ENCODE measurements at places on chromosomes 5 and 9.
A peak's percentile ranks its signal among the peaks of the same experiment; 100 is the strongest.

DNA sequence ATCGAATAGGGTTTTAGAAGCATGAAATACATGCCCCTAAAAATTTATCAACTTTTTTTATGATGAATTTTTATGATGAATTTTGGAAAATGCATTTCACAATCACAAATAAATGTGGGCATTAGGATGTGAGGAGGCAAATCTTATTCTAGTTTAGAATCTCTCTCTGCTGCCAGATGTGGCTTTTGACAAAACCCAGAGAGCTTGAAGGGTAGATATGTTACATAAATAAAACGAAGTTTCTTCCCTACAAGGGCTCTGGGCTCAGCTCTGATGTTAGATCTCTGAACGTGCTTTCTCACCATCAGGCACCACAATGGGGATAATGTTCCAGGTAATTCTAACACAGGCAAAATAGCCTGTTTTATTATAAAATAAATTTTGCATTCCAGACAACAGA is 102.3 kb upstream of the ADAMTSL1 start:
- DNase-seq: no peak

- DNase-seq: no peak
These were observed 218.7 kb downstream of the ARRDC3 start for GRCh38 chr5:91164424-91164823.

DNA sequence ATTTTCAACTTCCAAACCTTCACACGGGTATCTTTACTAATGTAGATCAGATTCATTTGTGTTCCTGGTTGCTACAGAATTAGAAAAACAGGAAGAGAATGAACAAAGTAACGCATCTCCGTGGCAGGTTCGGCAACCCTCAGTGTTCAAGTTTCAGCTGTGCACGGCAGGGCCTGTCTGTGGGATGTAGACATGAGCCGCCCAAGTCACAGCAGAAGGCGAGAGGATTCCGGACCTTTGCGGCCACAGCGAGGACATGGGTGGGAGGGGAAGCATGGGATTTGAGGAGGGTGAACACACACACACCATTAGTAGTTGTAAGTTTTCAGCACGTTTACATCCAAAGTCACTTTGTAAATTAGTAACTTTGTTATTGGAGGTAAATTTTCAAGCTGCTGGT is 31.7 kb upstream of the CEP72 start:
- DNase-seq: no peak

GRCh38 chr5:32312595-32313332 is at the start of gene MTMR12:
MTMR12 (minus strand) TSS chr5:32312939; CDS start chr5:32312838, 101 bp downstream.
- DNase-seq: peak; percentile 100

- no peak for DNase-seq
These were observed 68.4 kb downstream of the SCAI start for GRCh38 chr9:125074976-125075375.

GRCh38 chr5:93665648-93666047 is 75.8 kb downstream of the POU5F2 start:
- no peak for DNase-seq

- DNase-seq: no peak
These were observed 202.9 kb upstream of the MSX2 start for GRCh38 chr5:174521449-174521848.

DNA sequence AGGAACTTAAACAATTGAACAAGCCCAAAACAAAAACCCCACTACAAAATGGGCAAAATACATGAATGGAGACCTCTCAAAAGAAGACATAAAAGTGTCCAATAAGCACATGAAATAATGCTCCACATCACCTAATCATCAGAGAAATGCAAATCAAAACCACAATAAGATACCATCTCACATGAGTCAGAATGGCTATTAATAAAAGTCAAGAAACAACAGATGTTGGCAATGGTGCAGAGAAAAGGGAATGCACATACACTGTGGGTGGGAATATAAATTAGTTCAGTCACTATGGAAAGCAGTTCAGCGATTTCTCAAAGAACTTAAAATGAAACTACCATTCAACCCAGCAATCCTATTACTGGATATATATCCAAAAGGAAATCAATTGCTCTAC is 337.4 kb upstream of the GRIA1 start:
- DNase-seq: no peak

DNA sequence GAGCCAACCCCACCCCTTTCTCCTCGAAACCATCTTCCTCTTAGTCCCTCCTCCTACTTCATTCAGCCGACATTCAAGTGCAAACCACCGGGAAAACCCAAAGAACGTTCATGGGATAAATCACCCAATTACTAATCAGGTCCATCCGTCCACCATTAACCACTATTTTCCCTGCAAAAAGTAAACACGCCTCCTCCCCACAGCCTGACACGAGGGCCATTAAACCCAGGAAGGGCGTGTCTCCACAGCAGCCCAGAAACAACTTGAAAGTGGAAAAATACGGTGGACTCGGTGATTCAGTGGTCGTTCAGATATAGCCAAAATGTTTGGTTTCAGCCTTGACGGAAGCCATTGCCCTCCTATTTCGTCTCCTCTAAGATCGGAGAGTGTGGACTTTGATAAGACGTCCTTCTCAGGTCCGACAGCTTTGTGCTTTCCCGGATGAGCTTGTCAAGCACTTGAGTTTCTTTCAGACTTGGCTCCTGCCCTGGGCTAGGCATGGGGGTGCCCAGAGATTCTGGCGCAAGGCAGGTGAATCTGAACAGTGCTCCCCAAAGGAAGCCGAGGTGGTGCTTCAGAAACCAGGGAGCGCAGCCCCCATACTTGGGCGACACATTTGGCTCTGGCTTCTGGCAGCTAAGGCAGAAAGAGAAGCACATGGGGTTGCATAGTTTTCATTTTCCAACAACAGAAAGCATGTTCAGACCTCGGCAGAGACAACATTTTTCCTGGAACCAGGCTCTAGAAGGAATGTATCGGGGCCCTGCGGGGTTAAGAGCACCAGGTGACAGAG is 56.6 kb downstream of the SMIM23 start:
- no peak for DNase-seq

GRCh38 chr5:52786949-52787599 is 642 bp upstream of the ITGA1 start:
- DNase-seq: peak; percentile 53

DNA sequence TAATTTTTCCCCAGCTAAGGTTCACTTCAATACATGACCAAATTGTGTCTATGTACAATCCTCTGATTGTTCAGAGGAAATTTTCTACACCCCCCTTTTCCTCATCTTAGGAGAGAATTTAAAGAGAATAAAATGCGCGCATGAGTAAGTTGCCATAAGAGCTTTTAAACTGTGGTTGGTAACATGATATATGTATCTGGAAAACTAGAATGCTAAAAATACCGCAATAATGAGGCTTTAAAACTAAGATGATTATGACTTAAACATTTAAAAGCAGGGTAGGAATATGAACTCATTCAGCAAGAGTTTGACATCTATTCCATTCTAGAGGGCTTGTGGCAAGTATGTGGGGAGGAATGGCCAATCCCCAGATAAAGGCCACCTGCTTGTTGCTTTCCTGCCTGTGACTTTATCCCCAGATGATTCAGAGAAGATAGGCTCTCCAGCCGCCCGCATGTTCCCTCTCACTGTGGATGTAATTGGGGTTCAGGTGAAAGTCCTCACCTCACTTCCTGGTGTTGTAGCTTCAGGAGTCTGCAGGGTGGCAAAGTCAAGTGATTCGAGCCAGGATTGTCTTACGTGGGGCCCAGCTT is 26.5 kb upstream of the BASP1 start:
- no peak for DNase-seq

DNA sequence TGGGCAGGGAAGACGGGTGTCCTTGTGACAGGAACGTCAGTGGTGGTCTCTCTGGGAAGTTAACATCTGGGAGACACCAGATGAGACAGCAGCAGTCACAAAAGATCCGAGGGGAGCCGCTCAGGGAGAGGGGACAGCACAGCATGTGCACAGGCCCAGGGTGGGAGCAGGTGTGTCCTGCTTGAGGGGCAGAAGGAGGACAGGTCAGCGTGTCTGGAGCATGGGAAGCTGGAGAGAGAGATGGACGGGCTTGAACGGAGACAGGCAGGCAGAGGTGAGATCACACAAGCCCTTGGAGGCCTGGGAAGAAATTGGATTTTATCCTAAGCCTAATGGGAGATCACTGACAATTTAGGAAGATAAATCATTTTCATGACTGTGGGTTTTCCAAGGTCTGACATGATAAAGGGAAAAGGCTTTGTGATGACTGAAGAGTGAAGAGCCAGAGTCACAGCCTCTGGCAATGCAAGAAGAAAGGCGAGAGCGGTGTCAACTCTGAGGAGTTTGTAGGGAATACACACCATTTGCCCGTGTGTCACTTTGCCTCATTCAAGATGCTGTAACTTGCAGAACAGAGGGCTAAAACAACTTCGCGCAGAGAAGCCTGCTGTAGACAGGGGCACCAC is 88.3 kb downstream of the FSTL4 start:
- DNase-seq: no peak

DNA sequence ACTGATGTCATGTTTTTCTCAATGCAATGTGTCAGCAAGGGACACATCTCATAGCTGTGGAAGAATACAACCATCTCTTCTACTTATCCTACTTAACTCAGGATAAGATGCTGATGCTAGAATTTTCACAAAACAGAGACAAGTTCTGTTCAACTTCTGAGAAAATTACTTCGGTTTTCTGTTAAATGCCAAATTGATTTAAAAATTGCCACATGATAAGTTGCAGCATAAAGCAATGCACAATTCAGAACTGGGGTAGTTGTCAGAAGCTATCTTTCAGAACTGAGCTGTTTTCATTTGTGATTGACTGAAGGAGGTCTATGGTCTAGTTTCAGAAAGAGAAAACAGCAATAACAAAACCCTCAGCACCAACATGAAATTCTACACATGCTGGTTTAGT is 954.8 kb upstream of the C9orf72 start:
- no peak for DNase-seq

- no peak for DNase-seq
These were observed 35.5 kb downstream of the JAKMIP2 start for GRCh38 chr5:147746986-147747385.

- peak; percentile 61 for DNase-seq
These were observed 87.6 kb downstream of the MAP1B start for GRCh38 chr5:72194846-72195245.

- DNase-seq: no peak
These were observed 150.4 kb downstream of the C5orf15 start for GRCh38 chr5:133818031-133818431.

DNA sequence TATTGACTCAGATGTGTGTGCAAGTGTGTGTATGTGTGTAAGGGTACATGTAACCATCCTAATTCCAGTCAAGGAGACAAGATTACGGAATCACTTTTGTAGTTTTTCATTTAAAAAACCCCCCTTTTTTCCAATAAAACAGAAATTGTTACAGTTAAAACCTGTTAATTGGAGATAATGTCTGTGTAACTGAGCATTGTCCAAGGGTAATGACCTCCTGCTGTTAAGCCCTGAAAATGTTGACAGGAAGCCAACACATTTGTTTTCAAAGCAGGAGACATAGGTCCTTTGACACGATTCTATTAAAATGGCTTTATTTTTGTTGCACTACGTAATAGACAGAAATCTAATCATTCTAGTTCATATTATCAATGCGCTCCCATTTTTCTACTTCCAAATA is 457.3 kb upstream of the ARRDC3 start:
- no peak for DNase-seq

GRCh38 chr5:31052937-31053658 is 140.4 kb upstream of the CDH6 start:
- DNase-seq: no peak

GRCh38 chr5:82684165-82684564 is 393.0 kb downstream of the TMEM167A start:
- no peak for DNase-seq

DNA sequence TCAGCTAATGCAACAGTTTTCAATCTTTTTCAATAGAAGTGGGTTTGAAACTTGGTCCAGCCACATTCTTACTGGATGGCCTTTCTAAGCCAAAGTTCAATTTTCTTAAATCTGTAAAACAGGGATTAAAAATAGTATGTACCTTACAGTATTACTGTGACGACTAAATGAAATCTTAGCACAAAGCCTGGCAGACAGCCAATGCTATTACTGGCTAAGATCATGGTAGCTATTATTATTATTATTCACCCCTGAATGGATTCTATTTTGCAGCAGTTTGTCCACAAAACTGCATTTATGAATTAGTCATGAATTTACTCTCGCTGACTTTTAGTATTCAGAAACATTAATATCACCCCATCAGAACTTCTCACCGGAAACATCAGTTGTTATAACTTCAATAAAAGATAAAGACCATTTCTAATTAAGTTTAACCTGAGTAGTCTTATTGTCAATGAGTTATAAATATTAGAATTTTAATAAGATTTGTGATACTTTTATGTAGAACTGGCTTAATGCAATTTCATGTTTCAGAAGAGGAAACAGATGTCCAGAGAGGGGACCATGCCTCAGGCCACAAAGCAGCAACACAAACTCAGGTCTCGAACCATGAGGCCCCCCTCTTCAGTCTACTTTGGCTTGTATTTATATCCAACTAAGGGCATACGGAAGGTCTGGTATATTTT is 468.2 kb downstream of the ARHGEF28 start:
- no peak for DNase-seq

- DNase-seq: no peak
These were observed 1.5 kb upstream of the NPM1 start for GRCh38 chr5:171386006-171386671.

DNA sequence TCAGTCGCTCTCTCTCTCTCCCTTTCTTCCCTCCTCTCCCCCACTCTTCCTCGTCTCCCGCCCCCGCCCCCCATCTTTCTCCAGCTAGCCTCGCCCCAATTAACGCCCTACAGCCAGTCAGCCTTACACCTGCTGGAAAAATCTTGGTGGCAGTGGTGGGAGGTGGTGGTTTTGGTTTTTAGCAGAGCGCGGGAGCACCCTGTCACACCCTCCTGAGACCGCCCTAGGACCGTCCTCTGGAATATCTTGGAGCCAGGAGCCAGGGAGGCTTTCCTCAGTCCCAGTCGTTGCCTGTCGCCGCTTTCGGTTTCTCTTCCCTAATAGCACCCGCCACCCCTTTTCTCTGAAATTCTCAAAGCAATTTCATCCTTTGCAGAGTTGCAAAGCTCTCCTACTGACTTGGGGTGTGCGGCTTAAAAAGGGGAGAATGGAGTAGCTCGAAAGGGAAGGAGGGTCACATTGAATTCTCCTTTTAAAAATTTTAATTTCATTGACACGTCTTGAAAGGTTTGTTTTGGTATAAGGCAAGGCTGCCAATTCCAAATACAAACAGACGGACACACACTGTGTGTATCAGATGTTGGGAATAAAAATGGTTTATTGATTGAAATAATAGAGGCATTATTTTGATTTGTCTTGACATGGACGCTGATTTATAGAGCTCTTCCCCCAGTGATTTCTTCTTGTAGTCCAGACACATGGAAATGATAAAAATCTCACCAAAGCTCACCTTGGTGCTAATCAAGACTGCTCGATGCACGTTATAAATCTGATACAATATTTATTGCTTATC is 301.3 kb downstream of the PARP8 start:
- peak; percentile 20 for DNase-seq

- DNase-seq: no peak
These were observed 28.6 kb downstream of the MARCHF3 start for GRCh38 chr5:127001621-127002296.

GRCh38 chr5:7753181-7753580 is 97.8 kb downstream of the CFAP90 start:
- DNase-seq: no peak

All from activated CD4-positive, alpha-beta T cell treated with anti-CD3 and anti-CD28 coated beads for 36 hours (primary cell).